Muscle of leg (tissue), 16 donors: ENCODE measurements at places on chromosomes 5 and 9. TPM values are rescaled to one million over a fixed set of nuclear protein-coding genes. Genes with fewer than 3 reads are reported as not detected.
A peak's percentile ranks its signal among the peaks of the same experiment; 100 is the strongest.

DNA sequence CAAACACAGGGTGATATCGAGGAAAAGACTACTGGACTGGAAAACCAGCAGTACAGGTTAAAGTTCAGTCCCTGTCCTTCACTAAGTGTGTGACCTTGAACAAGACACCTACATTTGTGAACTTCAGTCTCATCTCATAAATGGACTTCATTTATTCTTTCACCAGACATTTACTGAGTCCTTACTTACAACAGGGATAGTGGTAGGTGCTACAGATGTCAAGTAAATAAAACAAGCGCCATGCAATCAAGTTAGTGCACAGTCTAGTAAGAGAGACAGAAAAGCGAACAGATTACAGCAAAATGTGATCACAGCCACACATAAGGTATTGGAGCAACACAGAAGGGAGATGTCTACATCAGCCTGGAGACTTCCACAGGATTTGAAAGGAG lies 413.2 kb downstream of the ACTL7B start:
- no peak for DNase-seq

PTGR1 gene
- 39.4 TPM for total RNA-seq

GRCh38 chr5:144945503-144945902 lies 774.8 kb downstream of the KCTD16 start:
- DNase-seq, result no peak

GRCh38 chr5:44862808-44863207 lies 54.1 kb downstream of the MRPS30 start:
- DNase-seq, result peak; percentile 27

SPATA31D1 gene
- total RNA-seq, result not detected

GRCh38 chr9:130638284-130639123 lies 25.9 kb upstream of the PRDM12 start:
- no peak for DNase-seq

DNA sequence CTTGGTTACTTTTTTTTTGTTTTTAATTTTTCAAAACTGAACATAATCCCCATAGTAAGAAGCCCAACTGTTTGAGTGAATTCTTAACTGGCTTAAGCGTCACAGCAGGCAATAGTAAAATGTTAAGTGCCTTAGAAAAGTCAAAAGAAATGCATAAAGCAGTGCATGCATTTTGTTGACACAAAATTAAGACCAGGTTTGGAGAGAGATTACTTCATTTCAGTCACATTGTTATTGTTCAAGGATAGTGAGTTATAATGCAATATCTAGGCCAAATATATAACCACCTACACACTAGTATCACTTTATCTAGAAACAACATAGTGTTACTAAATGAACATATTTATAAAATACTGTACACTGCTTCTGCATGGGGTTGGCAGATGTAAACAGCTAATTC lies 116.9 kb upstream of the KLF9 start:
- no peak for DNase-seq

ADRB2 gene
- 1.4 TPM for total RNA-seq

DNA sequence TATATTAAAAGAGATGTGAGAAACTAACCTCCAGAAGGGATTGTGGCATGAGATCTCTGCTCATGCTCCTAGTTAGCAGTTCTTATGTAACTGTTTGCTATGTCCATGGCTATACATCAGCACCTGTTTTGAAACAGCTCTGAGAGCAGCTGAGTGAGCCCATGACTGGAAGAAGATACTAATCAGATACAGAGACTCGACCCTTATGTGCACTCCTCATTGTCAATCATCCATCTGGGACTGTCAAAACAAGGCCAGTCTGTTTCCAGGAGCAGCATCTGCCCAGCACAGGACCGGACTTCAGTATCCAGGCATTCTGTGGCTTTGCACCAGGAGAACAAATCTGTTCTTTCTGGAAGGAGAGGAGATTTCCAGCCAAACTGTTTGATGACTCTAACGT lies 77.7 kb downstream of the EFNA5 start:
- peak; percentile 81 for DNase-seq

- DNase-seq, result peak; percentile 24
These were observed 49.2 kb upstream of the FBXL17 start for GRCh38 chr5:108430931-108431608.

GRCh38 chr5:4879693-4880303 lies 260.3 kb upstream of the ADAMTS16 start:
- peak; percentile 89 for DNase-seq

DNA sequence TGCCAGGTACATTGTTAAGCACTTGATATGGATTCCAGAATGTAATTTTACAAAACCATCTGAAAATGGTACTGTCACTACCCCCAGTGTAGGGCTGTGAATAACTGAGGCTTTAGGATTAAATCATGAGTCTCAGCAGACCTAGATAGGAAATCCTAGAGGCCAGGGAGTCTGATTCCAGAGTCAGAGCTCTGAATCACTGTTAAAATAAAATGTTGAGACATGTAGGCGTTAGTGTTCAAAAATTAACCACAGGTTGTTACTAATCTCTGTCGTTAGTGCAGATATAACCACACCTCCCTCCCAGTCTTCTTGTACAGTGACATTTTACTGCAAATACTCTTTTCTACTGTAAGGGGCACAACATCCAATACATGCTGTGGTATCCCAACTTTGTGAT lies 1828.8 kb downstream of the MAT2B start:
- no peak for DNase-seq

- no peak for DNase-seq
These were observed 124.1 kb downstream of the MVB12B start for GRCh38 chr9:126450668-126451205.

SETD9 gene
- 6.2 TPM for total RNA-seq

DNA sequence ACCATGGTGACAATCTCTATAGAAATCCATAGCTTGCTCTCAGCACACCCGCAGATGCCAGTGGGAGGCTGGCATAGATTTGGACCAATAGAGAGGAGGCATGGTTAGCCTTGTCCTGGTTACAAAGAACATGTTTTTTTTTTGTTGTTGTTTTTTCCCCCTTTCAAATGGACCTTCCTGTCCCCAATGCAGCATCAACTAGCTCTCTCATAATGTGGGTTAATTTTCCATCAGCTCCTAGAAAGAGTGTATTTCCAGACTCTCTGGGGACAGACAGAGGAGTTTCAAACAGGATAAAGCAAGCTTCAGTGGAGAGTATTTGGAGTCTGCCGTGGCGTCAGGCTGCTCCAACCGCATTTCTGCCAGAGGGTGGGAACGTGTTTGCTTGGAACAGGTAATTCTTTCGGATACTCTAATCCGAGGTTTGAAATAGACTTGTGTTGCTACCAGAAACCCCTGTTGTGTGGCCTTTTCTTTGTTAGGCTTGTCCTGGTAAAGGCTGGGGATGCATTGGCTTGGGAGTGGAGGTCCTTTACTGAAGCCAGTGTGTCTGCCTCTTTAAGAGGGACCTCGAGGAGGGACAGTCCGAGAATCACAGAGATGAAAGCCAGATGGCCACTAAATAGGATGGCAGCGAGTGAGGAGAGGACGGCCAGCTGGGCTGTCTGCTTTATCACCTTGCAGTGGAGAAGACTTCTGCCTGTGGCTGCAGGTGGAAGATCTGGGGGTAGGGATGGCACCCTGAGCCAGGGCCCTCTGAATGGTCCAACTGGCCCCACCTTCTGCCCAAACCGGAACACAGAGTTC lies 130.5 kb upstream of the CPEB4 start:
- DNase-seq, result peak; percentile 49

CDO1 gene
- 19.1 TPM for total RNA-seq

DNA sequence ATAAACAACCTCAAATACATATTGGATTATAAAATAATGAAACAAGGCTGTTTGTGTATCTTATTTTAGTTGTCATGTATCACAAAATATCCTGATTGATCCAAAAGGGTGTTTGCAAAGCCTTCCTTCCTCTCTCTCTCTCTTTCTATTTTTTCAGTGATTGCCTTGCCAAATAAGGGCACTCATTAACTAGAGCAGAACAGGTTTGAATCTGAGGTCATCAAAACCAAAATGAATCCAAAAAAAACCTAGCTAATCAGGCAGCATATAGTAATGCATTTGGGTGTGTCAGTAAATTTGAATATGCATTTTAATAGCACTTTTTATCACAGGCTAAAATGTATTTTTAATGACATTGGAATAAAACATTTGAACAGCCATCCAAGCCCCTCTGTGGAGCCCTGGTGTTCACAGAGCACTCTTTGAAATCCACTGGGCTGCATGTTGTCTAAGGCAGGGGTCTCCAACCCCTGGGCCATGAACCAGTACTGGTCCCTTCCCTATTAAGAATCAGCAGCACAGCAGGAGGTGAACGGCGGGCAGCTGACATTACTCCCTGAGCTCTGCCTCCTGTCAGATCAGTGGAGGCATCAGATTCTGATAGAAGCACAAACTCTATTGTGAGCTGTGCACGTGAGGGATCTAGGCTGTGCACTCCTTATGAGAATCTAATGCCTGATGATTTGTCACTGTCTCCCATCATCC lies 171.8 kb upstream of the RAI14 start:
- no peak for DNase-seq
